ENCODE measurements at places on chromosomes 6 and 20.

GRCh38 chr6:20348041-20348440 is 53.6 kb upstream of the E2F3 start:
- DNase-seq, result no peak

DNA sequence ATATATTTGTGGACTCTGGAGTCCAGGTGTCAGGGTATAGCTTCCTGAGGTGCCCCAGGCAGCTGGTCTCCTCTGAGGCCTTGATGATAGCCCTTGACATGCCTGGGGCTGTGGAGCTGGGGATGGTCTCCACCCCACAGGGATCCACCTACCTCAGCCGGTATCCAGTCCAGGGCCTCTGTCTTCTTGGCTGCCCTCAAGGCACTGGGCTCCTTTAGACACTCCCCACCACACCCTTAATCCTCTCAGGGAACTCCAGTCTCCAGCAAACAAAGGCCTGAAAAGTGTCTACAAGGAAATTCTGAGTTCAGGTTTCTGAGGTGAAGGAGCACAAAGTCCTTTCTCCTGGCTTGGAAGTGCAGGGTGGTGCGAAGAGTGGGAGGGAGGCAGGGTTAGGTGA is 44.6 kb upstream of the DDR1 start:
- no peak for DNase-seq

DNA sequence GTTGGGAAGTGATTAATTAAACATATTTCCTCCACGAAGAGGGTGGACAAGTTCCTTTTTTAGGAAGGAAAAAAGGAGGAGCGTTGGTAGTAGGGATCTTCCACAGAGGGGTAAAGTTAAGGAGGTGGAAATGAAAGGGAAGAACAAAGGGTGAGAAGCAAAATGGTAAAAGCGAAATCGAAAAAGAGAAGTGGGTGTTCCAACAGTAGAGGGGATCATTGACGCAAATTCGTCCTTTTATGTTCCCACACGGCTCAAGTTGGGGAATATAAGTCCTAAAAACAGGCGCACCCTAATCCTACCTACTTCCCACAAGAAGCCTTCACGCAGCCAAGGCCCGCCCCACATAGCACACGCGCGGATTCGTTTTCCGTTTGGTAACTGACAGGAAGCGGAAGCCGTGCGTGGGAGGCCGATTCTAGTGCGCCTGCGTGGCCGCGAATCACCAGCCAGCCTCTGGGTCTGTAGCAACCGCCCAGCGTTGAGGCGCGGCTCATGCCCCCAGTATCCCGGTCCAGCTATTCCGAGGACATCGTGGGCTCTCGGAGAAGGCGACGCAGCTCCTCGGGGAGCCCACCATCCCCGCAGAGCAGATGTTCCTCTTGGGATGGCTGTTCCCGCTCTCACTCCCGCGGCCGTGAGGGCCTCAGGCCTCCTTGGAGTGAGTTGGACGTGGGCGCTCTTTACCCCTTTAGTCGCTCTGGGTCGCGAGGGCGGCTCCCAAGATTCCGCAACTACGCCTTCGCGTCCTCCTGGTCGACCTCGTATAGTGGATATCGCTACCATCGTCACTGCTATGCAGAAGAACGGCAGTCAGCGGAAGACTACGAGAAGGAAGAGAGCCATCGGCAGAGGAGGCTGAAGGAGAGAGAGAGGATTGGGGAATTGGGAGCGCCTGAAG is at the start of gene NKAPL:
Gene NKAPL, plus strand, starts transcription at position 421 of the 901 bp plus-strand sequence. Its CDS starts 75 bp downstream, at position 496.
- no peak for DNase-seq

DNA sequence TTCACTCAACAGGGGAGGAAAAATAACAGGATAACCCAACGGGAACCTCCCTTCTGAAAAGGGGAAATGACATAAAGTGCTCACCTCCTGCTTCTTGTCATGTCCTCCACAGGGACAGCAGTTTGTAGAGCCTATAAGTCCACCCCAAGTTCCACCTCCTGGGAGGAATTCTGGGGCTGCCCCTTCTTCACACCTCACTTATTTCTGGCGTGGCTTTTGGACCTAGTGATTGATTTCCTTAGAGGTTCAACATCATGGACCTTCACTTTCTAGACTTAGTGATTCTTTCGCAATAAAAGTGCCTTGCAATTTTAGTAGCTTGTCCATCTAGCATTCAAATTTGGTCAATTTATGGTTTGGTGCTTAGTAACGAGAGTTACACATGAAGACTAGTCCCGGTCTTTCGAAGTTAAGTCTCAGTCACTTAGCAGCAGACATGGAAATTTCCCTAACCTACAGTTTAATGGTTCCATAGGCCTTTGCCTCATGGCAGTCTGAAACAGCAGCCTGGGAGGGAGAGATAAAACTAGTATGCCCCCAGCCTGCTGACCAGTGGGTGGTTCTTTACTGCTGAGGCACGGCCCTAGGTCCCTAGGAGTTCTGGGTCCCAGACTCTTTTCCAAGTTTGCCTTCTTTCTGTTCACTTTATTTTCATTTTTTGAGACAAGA is 59.2 kb upstream of the CDKAL1 start:
- no peak for DNase-seq

DNA sequence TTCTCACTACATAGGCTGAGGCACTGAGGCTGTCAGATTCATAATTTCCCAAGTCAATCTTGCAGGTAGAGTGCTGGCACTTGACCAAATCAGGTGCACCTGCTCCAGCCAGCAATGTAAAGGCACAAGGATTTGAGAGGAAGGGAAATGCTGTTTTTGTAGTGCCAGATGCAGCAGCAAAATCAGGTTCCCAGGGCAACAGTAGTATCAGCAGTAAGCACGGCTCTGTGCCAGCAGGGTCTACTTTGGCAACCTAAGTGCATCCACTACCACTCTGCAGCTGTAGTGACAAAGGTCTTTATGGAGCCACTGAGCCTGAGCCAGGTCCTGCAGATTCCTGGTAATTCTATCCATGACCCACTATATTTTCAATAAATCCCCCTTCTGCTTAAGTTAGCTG is 329.5 kb downstream of the TPBG start:
- DNase-seq, result no peak

- peak; percentile 40 for DNase-seq
These were observed 9.0 kb downstream of the ADA start for GRCh38 chr20:44642203-44643153.

DNA sequence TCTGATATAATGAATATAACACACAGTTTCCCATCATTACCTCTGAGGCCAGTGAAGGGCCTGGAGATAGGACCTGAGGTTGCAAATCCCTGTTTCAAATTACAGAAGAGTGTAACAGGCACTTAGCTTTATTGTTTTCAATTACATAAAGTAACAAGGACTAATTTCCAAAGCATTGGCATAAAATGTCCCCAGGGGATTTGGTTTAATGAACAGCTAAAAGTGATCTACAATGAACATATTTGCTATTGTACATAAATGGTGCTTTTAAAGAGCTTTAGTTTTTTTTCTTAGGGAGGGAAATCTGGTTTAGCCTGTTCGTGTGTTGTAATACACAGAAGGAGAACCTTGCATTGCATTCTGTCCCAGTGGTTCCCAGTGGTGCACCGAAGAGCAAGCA is 54.4 kb downstream of the HMGN3 start:
- no peak for DNase-seq

- DNase-seq, result no peak
These were observed 15.5 kb downstream of the RARS2 start for GRCh38 chr6:87574237-87574804.

- DNase-seq, result no peak
These were observed 94.1 kb downstream of the CDH26 start for GRCh38 chr20:60052322-60052721.

GRCh38 chr6:156902782-156903181 is 125.6 kb downstream of the ARID1B start:
- DNase-seq, result no peak

GRCh38 chr6:168053957-168054471 is 25.0 kb downstream of the FRMD1 start:
- DNase-seq, result no peak

DNA sequence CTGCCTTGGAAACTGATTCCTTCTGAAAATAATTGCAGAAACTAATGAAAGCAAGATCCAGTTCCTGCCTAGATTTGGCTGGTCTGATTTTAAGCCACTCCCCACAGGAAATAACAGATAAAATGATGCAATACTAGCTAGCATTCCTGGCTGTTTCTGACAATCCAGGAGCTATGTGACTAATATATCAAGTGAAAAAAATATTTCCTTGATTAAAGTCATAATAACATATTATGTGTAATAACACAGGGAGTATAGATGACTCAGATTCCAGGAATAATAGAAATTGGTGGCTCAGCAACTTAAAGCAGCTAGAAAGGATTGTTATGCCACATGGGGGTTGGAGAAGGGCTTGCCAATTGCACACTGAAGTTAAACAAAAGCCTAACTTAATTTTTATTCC is 182.7 kb upstream of the SALL4 start:
- DNase-seq, result peak; percentile 64

DNA sequence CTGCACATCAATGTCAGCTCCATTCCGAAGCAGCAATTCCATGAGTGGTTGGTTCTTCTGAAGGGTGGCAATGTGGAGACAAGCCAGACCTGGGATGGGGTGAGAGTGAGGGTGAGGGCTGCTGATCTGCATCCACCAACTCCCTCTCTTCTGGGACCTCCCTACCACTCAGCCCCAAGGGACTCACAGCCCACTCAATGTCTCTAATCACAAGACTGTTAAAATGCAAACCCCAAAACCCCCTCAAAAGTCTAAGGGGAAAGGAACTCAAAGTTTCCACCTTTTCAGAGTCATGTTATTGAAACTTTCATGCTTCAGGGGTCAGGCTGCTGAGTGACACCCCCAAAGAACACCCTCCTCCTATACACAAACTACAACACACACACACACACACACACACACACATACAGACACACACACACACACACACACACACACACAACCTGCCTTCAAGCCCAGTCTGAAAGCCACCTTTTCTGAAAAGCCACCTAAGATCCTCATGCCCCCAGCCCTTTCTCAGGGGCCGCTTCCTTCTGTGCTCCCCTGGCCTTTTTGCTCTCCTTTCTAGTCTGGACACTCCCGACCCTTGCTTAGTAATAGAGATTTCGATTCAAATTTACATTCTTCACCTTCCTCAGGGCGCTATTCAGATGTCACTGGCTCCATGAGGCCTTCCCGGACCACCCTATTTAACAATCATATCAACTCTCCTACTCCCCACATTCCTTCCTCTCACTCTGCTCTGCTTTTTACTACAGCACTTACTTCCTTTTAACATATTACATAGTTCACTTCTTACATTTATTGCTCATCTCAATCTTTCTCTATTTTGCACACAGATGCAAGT is 3.3 kb upstream of the SLC35B2 start:
- no peak for DNase-seq

- peak; percentile 70 for DNase-seq
These were observed 72.5 kb downstream of the FLRT3 start for GRCh38 chr20:14264869-14265268.

DNA sequence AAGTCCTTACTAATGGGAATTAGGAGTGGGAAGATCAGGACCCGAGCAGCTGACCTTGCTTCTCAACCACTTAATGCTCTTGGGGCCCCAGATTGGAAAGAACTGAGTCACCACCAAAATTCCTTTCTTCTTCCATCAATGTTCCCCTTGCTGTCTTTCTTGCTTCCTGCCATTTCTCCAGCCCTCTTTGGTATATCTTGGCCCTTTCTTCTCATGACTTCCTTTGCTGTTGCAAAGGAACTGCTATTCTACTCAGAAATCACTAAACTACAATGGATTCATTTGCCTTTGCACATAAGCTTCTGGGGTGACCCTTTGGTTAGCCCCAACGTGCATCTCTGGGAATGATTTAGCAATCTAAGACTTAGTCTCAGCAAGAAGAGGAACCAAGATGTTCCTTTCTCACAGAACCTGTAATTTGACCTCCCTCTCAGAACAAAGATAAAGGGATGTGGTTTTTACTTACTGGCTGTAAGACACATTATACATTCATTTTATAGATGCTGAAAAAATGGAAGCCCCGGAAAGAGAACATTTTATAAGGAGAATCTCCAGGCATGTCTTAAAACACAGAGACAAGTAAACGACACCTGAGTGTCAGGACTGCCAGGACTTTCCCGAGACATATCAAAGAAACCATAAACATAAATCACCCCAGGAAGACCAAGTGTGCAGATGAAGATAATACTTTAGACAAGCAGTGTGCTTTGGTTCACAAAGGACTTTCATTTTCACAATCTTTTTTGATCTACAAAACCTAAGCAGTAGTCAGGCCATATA is 99.0 kb upstream of the TNFAIP3 start:
- DNase-seq, result no peak

DNA sequence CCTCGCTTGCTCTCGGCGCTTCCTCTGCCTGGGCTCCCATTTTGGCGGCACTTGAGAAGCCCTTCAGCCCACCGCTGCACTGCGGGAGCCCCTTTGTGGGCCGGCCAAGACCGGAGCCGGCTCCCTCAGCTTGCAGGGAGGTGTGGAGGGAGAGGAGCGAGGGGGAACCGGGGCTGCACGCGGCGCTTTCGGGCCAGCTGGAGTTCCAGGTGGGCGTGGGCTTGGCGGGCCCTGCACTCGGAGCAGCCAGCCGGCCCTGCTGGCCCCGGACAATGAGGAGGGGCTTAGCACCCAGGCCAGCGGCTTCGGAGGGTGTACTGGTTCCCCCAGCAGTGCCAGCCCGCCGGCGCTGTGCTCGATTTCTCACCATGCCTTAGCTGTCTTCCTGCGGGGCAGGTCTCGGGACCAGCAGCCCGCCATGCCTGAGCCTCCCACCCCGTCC is 10.2 kb upstream of the SRPK1 start:
- DNase-seq, result no peak

- peak; percentile 81 for DNase-seq
These were observed 482.9 kb upstream of the EYS start for GRCh38 chr6:66189915-66190314.

DNA sequence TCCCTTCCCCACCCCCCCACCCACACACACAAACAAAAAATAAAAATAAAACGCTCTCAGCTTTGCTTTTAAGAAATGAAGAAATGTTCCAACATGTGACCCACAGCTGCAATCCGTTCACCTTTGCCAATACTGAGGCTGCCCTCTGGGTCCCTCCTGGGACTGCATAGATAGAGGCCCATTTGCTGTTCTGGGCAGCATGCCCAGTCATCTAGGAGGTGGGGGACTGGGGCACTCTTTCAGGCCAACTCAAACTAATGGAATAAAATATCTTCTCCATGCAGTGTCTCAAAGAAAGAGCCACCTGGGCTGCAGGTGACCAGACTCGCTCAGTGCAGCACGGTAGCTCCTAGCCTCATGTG is 79.9 kb downstream of the SLC22A3 start:
- no peak for DNase-seq

DNA sequence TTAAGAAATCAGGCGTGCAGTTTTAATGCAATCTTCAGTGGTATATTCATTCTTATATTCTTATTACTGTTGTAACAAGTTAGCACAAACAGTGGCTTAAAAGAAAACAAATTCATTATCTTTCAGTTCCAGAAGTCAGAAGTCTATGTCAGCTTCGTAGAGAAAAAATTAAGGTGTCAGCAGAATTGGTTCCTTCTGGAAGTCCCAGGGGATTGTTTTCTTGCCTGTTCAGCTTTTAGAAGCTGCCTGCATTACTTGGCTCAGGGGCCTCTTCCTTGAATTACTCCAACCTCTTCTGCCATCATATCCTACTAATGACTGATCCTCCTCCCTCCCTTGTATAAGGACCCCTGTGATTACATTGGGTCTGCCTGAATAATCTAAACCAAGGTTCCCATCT is 243.9 kb downstream of the ZNF217 start:
- no peak for DNase-seq

- no peak for DNase-seq
These were observed 147.8 kb upstream of the EPHA7 start for GRCh38 chr6:93567164-93567563.
